Airway epithelial cell (primary cell): ENCODE measurements at places on chromosomes 7 and 10. TPM values are rescaled to one million over a fixed set of nuclear protein-coding genes. Genes with fewer than 3 reads are reported as not detected.

Gene WASHC2A
- total RNA-seq: 12.1 and 15.2 TPM in 2 replicates

Gene PILRA
- not detected in 2 replicates for total RNA-seq

Gene PIK3AP1
- 0.14 and 0.19 TPM in 2 replicates for total RNA-seq

Gene HMX3
- total RNA-seq: not detected in 2 replicates

Gene GPR85
- 1.1 and 4.6 TPM in 2 replicates for total RNA-seq

Gene CALHM1
- not detected in 2 replicates for total RNA-seq

Gene FANK1
- 6.1 and 10.2 TPM in 2 replicates for total RNA-seq

Gene THSD7A
- total RNA-seq: under 0.01 TPM in 1 of 2 replicates, not detected in the other

Gene HTR7
- 10.4 and 11.6 TPM in 2 replicates for total RNA-seq

Gene LIPM
- total RNA-seq: 0.14 TPM in 1 of 2 replicates, not detected in the other

Gene C1QL3
- not detected in 2 replicates for total RNA-seq

Gene ZNF107
- total RNA-seq: 3.7 and 4.3 TPM in 2 replicates

Gene SPDYE2B
- not detected in 2 replicates for total RNA-seq

Gene FFAR4
- not detected in 2 replicates for total RNA-seq

Gene RAPGEF5
- 1.5 and 3.3 TPM in 2 replicates for total RNA-seq

Gene UNCX
- not detected in 2 replicates for total RNA-seq

Gene PBLD
- total RNA-seq: 0.98 and 1.5 TPM in 2 replicates

Gene FXYD4
- total RNA-seq: not detected in 2 replicates

Gene PTPRE
- 11.1 and 20.5 TPM in 2 replicates for total RNA-seq

Gene PLAU
- total RNA-seq: 167 and 177 TPM in 2 replicates

Gene MKX
- total RNA-seq: 0.05 TPM in 1 of 2 replicates, not detected in the other

Gene ADAM12
- total RNA-seq: 0.09 and 0.14 TPM in 2 replicates

Gene EGFR
- total RNA-seq: 150 and 214 TPM in 2 replicates

Gene SPDYE8
- not detected in 2 replicates for total RNA-seq

Gene FAM25G
- total RNA-seq: 5.3 and 29.8 TPM in 2 replicates
